Breast epithelium (tissue), 4 donors: ENCODE measurements at places on chromosomes 12 and 14. TPM values are rescaled to one million over a fixed set of nuclear protein-coding genes. Genes with fewer than 3 reads are reported as not detected.

The LLPH gene
- 6.6 TPM for total RNA-seq

The CCDC184 gene
- 0.44 TPM for total RNA-seq

The ABHD12B gene
- total RNA-seq: not detected

The TRIM9 gene
- 4.6 TPM for total RNA-seq

The CEBPE gene
- total RNA-seq: not detected

The TAMALIN gene
- 27.2 TPM for total RNA-seq

The KDM2B gene
- 26.8 TPM for total RNA-seq

The SYNDIG1L gene
- 0.64 TPM for total RNA-seq

The FSCB gene
- total RNA-seq: 1.6 TPM

The EML5 gene
- 0.96 TPM for total RNA-seq

The RPS6KL1 gene
- total RNA-seq: 3.3 TPM

The CDH24 gene
- 2.2 TPM for total RNA-seq

The OVCH1 gene
- 0.44 TPM for total RNA-seq

The TRAFD1 gene
- total RNA-seq: 25.9 TPM

The CLEC1A gene
- 1.9 TPM for total RNA-seq

The PLCZ1 gene
- not detected for total RNA-seq

The OLR1 gene
- not detected for total RNA-seq

The AICDA gene
- not detected for total RNA-seq

The GDF3 gene
- total RNA-seq: 0.33 TPM

The TSPAN8 gene
- 3.1 TPM for total RNA-seq

The KRT5 gene
- total RNA-seq: 464 TPM

The PAPOLA gene
- total RNA-seq: 187 TPM

The C12orf54 gene
- total RNA-seq: 0.64 TPM

The BATF gene
- total RNA-seq: 43.6 TPM

The PRB2 gene
- total RNA-seq: not detected

The REM2 gene
- total RNA-seq: 1.3 TPM

The P2RX2 gene
- 0.48 TPM for total RNA-seq

The SYCP3 gene
- total RNA-seq: 0.33 TPM

The OR4L1 gene
- not detected for total RNA-seq

The BTBD6 gene
- 86.1 TPM for total RNA-seq

The MYF5 gene
- not detected for total RNA-seq

The MAP3K9 gene
- 3.3 TPM for total RNA-seq

The NEUROD4 gene
- not detected for total RNA-seq

The SOCS2 gene
- 59.4 TPM for total RNA-seq

The LHX5 gene
- not detected for total RNA-seq

The GUCY2C gene
- total RNA-seq: 1.3 TPM

The RPS6KA5 gene
- total RNA-seq: 19.2 TPM

The MYL6 gene
- total RNA-seq: 2,481 TPM

The MAP1LC3B2 gene
- total RNA-seq: 0.98 TPM

The TMEM119 gene
- total RNA-seq: 21.0 TPM

The CPNE6 gene
- not detected for total RNA-seq

The BCDIN3D gene
- total RNA-seq: 2.2 TPM

The RPGRIP1 gene
- total RNA-seq: 10.4 TPM

The KDM5A gene
- total RNA-seq: 57.4 TPM

The SLC41A2 gene
- total RNA-seq: 41.9 TPM

The RGS6 gene
- 3.4 TPM for total RNA-seq

The STON2 gene
- 30.2 TPM for total RNA-seq

The ETFRF1 gene
- total RNA-seq: 52.4 TPM

The KRT79 gene
- 1.3 TPM for total RNA-seq

The CIPC gene
- 50.7 TPM for total RNA-seq

The PIK3C2G gene
- 35.1 TPM for total RNA-seq

The CATSPERB gene
- total RNA-seq: 16.1 TPM

The FLRT2 gene
- total RNA-seq: 5.2 TPM
